ENCODE measurements at places on chromosomes 2 and 18.

GRCh38 chr18:76488190-76488589 is 6.9 kb downstream of the ZNF516 start:
- DNase-seq, result peak; percentile 78

- DNase-seq, result no peak
Measured at GRCh38 chr2:26223018-26223417, 21.4 kb downstream of the HADHA start.

GRCh38 chr2:161122772-161123530 is 37.3 kb upstream of the TANK start:
- DNase-seq, result peak; percentile 94

DNA sequence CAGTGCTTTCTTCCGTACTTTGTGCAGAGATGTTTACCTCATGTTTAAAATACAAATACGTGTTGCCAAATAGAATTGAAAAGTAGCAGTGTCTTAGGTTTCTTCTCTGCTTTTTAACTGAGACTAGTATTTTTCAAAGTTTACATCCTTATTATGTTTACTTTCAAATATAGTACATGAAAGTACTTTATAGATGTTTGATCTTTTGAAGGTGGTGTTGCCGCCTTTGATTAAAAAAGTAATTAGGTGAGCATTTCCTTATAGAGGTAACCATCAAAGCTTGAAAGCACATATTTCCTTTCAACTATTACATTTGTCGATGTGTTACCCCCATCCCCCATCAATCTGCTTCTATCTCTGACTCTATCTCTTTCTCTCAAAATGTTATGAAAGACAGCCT is 87.0 kb downstream of the CERS6 start:
- DNase-seq, result no peak

GRCh38 chr2:229133155-229133772 is 137.8 kb downstream of the PID1 start:
- DNase-seq, result peak; percentile 52
